ENCODE measurements at places on chromosomes 7 and 10.

DNA sequence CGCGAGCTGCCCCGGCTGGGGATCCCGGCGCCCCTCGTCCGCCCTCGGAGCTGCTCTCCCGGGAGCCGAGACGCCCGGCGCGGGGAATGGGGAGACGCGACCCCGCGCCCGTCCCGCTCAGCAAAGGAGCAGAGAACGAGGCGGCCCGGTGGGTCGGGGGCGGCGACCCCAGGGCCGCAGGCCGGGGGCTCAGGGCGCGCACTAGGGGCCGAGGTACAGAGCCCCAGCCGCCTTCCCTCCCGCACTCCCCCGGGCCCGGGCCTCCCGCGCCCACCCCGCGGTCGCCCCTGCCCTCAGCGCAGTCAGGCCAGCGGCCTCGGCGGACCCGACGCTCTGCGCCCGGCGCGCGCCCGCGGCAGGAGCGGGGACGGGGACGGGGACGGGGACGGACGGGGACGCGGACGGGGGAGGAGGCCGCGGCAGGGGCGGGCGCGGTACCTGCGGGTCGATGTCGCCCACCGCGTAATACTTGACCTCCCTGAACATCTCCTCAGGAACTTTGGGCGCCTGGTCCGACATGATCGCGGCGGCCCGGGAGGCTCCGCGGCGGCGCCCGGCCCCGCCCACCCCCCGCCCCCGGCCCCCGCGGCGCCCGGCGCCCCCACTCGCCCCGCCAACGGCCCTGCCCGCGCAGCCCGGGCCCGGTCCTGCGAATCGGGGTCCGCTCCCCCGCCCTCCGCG, 373 bp downstream of the PAXIP1 start:
- DNase-seq = peak; percentile 31

GRCh38 chr10:52477305-52477704, 163.2 kb downstream of the DKK1 start:
- DNase-seq = no peak

- DNase-seq = no peak
Observed at GRCh38 chr7:15612205-15612604, 50.4 kb upstream of the AGMO start.

DNA sequence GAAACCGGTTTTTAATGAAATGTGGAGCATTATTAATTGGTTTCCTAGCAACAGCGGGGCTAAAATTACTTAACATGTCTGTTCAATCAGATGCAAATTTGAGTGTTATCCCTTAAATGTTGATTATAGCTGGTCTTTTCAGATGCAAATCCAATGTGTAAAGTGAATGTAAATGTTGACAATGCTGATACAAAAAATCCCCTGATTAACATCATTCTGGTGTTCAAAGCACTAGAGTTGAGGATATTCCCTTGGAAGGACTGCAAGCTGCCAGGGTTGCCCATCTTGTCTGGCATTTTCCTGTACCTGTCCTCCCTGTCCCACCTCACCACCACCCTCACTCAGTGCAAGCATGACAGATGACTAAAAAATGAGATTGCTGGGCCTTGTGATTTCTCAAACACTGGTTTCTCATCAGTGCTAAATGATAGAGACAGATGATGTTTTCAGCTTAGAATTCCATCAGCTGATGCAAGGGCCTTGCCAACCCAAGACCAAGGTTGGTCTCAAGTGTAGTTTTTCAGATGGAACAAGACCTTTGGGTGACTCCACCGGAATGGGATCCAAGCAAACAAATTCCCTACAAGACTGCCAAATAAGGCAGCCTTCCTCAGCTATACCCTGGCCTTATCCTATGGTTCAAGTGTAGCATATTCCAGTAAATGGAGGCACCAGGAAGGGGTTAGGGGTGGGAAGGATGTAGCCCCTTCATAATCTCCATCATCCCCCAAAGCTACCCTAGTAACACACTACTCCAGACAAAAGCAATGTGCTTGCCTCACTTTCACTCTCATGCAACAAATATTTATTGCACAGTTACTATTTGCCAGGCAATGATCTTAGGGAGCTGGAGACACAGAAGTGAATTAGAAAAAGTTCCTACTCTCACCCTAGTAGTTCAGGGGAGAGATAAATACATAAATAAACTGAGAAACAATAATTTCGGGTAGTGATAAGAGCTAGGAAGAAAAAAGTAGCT, 54.9 kb downstream of the JAZF1 start:
- peak; percentile 48 for DNase-seq

- DNase-seq = peak; percentile 62
Observed at GRCh38 chr7:34157137-34157536, 251.8 kb downstream of the BMPER start.

DNA sequence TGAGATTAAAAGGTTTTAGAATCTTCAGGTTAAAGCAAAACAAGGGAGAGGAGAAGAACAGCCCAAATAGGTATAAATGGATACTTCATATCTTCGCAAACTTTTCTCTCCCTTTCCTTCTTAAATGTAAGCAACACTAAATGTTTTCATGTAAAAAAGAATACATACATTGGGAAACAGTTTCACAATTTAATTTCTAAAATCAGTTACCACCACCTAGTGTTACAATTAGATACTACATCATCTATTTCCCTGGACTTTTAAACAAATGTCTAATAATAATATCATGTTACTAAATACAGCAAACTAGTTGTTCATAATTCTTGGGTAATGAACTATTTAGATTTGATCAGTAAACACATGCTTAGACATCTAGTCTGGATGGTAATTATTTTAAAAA, 35.8 kb downstream of the MINDY3 start:
- DNase-seq = peak; percentile 39

- peak; percentile 55 for DNase-seq
Observed at GRCh38 chr7:23490357-23491135, 20.3 kb upstream of the IGF2BP3 start.

DNA sequence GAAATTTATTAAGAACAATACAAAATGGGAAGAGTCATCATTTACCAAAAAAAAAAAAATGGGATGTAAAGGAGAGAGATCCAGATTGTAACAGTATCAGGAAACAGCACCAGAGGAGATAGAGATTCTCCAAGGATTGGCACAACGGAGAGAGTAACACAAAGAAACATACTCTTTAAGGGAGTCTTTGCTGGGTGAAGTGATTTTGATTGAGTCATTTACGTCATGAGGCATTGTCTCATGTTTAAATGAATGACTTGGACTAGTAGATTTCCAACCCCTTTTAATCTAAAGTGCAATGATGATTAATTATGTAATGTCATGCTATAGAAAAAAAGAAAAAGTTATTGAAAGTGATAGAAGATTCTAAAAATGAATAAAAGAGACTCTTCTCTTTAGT, 68.8 kb downstream of the ITGB8 start:
- DNase-seq = no peak

DNA sequence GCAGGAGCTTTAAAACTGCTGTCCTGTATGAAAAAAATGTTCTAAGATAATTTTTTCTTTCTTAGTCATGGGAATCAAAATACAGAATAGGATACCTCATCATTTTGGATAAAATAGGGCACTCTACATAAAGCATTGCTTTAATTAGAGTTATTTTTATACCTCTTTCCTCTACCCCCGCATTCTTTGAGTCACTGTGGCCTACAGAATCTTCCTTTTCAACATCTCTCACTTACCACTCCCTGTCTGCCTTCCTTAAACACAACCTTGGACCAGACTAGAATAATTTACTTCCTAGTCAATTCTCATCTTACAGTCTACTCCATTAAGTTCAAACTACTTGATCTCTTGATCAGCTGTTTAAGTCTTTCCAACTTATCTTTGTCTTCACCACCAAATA, 462.3 kb downstream of the PHTF2 start:
- peak; percentile 54 for DNase-seq

DNA sequence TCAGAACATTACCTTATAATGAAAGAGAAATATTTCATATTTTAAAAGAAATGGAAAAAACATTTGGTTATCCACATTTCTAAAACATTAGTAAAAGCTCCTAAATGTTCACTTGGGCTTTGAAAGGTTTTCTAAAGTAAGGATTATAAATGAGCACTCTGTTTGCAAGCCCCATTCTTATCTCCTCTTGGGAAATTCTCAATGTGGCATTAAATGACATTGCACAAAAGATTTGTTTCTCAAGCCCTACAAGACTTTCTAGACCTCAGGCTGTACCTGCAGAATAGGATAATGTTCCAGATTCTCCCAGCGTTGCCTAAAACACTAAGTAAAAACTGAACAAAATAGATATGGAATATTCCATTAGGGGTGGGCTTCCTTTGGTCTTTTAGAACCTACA, 658.0 kb upstream of the FOXK1 start:
- DNase-seq = no peak

DNA sequence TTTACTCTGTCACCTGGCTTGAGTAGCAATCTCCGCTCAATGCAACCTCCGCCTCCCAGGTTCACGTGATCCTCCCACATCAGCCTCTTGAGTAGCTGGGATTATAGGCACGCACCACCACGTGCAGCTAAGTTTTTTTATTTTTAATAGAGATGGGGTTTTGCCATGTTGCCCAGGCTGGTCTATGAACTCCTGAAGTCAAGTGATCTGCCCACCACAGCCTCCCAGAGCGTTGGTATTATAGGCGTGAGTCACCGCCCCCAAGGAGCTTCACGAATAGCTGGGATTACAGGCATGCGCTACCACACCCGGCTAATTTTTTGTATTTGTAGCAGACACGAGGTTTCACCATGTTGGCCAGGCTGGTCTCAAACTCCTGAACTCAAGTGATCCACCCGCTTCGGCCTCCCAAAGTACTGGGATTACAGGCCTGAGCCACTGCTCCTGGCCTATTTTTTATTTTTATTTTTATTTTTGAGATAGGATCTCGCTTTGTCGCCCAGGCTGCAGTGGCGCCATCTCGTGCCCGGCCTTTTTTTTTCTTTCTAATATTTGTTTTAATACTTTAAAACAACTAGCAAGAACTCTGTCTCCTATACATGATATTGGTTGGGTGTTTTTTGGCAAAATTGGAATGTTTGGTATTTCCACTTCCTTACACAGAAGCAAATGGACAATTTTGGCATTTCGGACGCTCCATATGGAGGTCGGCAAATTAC, 1.1 kb downstream of the EFCAB10 start:
- peak; percentile 50 for DNase-seq

DNA sequence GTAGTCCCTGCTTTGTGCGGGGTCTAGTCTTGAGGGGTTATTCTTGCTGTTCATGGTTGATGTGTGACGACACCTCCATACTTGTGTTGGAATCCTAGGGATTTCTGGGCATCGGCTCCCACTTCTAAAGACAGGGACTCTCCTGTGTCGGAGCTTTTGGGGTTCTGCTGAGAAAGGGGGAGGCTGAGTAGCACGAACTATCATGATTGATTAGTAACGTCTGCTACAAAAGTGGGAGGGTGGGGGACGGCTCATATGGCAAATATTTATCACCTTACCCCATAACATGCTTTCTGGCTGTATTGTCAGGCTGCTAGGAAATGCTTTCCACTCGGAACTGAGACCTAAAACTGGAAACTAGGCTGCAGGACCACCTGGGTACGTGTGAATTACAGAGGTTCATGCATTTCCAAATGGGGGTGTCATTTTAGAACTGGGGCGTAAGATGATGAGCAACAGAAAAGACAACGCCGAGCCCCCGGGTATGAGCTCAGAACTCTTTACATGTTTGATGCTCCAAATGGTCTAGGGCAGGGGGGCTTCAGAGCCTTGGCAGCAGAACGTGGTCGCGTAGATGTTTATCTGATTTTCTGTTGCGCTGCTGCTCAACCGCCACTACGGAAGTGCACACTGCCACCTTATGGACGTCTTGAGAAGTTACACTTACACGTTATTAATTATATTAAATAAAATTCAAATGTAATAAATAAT, 15.1 kb upstream of the NME8 start:
- peak; percentile 53 for DNase-seq
